Activated T-helper 9 cell treated with anti-CD3 and anti-CD28 coated beads, Interleukin-2, amount 50 U/mL, for 16 hours (primary cell): ENCODE measurements at places on chromosomes 11 and 22.
A peak's percentile ranks its signal among the peaks of the same experiment; 100 is the strongest.

DNA sequence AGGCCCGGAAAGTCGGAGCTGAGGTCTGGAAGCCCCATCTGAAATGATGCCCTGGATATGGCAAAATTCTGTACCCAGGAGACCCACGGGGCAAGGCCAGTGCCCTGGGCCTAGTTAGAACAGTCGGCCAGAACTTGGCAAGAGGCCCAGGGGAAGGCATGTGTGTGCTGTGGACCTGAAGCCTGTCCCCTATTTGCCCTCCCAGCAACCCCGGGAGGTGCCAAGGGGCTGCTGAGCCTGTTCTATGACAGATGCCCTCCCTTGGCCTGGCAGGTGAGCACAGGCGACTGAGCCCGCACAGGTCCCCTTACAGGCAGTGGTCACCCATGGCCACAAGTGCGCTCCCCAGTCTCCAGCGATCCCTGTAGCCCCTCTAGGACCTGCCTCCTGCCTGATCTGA is 51.7 kb downstream of the NAT10 start:
- DNase-seq: no peak

GRCh38 chr11:76119032-76119431 is 87.3 kb downstream of the WNT11 start:
- no peak for DNase-seq

DNA sequence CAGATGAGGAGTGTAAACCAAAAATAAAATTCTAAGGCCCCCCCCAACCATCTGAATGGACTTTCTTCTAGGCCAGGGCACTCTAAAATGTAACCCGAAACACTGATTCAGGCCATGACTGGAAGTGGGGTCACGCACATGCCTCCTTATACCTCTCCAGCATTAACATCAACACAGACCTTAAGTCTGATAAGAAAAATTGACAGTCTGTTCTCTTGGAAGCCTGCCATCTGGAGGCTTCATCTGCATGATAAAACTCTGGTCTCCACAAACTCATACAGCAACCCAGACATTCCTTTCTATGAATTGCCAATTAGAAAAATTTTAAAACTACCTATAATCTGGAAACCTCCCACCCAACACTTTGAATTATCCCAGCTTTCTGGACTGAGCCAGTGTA is 3.9 kb upstream of the SERGEF start:
- no peak for DNase-seq

GRCh38 chr11:81449588-81450156 is 1284.0 kb downstream of the FAM181B start:
- no peak for DNase-seq

- no peak for DNase-seq
These were observed 28.1 kb upstream of the MN1 start for GRCh38 chr22:27829620-27830019.

DNA sequence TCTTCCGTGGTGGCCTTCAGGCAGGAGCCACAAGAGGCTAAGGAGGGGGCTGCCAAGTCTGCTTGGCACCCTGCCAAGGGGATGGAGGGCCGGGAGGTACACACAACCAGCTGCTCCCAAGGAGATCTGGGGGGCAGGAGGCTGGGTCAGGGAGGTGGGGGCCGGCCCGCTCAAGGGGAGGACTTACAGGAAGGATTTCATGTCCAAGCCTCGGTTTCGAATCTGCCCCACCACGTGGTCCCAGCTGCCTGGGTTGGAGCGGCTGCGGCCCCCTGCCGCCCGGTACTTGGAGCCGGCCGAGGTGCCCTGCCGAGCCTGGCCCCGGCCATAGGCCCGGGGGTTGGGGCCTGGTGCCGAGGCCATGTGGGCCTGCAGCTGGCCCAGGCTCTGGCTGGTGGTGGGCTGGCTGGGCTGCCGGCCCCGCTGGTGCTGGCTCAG is 33.5 kb downstream of the LRRC10B start:
- DNase-seq: no peak

DNA sequence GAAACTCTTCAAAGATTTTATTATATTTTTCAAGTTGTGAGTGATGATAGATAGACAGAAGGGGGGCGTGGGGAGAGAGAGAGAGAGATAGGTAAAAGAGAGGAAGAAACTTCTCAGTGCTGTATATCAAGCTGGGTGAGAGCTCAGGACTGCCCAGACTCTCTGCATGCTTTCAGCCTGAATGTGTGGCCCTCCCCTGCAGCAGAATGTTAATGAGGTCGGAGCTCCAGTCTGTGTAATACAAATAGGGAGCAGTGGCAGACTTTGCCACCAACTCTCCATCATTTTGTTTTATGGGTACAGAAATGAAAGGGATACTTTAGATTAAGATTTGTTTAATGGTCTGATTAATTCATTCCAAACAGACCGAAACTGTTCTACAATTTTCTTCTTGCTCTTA is 752.8 kb downstream of the OPCML start:
- no peak for DNase-seq

DNA sequence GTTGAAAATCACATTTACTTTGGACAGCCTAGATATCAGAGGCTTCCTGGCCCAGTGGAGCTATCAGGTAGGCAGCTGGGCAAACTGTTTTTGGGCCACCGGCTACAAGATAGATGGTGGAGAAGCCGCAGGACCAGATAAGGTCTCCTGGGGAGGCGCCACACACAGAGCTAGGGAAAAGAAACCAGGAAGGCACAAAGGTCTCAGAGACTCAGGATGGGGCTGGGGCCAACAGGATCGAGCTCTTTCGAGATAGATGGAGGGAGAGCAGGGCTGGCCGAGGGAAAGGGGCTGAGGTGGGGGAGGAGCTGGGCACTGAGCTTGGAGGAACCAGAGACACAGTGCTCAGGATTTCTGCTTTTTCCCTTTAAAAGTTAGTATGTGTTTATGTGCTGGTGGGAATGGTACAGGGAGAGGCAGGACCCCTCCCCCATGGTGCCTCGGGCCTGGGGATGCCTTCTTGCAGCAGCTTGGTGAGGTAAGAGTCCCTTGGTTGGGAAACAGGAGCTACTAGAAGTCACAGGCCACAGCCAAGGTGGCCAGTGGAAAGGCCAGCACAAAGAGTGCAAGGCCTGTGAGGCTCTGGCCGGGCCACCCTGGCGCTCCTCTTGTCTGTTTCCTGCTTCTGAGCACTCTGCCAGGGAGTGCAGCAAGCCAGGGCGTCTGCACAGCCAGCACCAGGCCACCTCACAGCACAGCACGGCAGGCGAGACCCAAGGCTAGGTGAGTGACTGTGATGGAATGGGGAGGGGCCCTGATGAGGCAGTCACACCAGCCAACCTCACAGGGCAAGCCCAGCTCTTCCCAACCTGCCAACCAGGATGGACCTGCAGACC is 11.5 kb upstream of the NAP1L4 start:
- DNase-seq: no peak

GRCh38 chr22:31857247-31857646 is 87.1 kb upstream of the YWHAH start:
- DNase-seq: no peak

GRCh38 chr11:34916843-34917770 is 689 bp downstream of the PDHX start:
- DNase-seq: no peak

- DNase-seq: no peak
These were observed 1.2 kb upstream of the ARHGEF12 start for GRCh38 chr11:120334894-120335462.

DNA sequence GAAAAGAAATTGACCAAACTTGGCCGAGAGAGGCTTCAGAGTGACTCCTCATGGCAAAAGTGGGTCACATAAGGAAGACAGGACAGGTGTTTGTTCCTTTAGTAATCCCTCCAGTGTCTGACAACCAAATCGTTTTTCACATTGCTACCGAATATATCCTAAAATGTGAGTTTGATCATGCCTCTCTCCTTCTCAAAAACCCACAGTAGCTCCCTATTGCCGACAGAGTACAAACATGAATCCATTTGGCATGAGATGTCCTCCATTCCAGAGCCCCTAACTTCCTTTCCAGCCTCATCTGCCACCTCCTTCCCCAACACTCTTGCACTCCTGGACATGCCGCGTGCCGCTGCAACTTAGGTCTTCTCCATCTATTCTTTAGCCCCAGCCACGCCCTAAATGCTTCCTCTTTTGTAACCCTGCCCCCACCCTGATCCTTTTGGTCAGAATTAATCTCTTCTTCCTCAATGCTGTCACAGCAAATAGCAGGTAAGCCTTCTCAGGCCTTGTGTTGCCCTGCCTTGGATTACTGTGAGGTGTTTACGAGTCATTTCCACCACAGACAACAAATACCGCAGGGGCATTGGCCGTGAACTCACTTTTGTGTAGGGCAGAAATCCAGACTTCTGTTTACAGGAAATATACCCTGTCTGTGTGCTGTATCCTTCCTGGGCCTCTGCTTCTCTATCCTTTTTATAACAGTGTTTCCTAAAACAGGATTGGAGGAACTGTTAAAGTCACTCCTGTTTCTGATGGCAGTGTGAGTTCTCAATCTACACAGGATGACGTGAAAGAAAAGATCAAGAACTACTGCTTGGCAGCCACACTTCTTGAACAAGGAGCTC is 66.0 kb upstream of the FTH1 start:
- no peak for DNase-seq

DNA sequence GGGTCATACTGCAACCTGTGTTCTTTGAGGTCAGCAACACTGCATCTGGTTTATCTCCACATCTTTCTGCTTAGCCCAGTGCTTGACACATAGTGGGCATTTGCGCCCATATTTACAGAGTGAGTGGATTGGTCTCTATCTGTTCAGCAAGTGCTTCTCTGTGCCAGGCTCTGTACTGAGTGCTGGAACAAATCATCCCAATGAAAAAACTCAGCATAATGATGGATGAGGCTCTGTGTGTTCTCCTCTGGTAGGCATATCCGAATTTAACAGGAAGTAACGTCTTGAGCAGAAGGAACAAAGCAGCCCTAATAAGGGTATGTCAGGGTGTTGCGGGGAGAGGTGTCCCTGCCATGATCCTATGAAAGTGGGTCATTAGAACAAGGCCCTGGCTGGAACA is 46.0 kb downstream of the MCM5 start:
- no peak for DNase-seq

DNA sequence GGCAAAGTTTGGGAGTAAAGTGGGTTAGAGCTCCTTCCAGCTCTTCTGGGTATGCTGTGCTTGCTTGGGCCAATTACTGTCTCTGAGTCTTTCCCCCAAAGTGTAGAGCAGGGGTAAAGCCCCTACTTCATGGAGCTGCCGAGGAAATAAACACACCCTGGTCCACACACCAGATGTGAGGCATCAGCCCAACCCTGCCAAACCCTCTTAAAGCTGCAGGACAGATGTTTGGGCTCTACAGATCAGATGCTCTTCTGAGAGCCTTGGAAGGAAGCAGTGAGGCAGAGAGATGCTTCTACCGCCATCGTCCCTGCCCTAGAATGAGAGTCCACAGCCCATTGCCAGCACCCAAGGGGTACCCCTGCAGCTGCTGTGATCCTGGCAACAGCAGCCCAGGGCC is 64.7 kb downstream of the ELFN2 start:
- no peak for DNase-seq

DNA sequence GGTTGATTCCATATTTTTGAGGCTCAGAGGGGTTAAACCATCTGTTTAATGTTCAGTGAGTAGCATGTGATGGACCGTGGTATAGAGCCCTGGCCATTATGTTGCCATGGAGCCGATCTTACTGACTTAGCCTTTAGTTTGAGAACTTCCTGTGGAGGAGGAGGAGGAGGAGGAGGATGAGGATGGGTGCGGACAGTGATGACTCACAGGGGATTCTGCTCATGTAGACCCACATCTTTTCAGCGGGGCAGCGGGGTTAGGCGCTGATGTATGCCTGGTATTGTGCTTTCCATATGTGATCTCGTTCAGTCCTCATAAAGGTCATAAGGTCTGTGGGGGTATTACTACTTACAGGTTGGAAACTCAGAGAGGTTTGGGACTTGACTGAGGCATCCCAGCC is 13.9 kb downstream of the STX3 start:
- no peak for DNase-seq

- no peak for DNase-seq
These were observed 33.5 kb downstream of the ETS1 start for GRCh38 chr11:128553662-128554362.

DNA sequence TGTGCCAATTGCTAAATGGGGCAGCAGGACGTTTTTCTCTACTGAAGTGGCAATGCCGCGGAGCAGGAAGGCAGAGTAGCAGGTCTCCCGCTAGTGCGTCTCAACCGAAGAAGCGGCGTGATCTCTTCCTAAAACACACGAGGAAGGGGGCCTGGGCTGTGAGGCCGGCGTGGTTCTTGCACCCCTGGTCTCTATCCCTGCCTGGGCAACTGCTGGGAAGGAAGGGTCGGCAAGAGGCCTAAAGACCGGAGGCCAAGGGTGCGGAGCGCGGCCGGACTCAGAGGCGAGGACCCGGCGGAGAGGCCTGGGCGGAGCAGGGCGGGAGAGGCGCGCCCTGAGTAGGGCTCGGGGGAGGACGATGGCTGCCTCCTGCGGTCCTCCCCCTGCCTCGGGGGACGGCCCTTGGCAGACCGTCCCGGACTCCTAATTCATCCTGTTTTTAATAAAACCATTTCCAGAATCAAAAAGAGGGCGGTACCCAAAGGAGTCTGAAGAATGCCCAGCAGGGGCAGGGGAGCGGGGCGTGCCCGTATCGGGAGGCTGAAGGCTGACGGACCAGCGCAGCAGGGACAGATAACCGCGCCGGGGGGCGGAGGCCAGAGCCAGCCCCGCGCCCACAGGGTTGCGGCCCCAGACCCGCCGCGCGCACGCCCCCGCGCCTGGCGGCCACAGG is 572 bp upstream of the APLP2 start:
- DNase-seq: peak; percentile 40

DNA sequence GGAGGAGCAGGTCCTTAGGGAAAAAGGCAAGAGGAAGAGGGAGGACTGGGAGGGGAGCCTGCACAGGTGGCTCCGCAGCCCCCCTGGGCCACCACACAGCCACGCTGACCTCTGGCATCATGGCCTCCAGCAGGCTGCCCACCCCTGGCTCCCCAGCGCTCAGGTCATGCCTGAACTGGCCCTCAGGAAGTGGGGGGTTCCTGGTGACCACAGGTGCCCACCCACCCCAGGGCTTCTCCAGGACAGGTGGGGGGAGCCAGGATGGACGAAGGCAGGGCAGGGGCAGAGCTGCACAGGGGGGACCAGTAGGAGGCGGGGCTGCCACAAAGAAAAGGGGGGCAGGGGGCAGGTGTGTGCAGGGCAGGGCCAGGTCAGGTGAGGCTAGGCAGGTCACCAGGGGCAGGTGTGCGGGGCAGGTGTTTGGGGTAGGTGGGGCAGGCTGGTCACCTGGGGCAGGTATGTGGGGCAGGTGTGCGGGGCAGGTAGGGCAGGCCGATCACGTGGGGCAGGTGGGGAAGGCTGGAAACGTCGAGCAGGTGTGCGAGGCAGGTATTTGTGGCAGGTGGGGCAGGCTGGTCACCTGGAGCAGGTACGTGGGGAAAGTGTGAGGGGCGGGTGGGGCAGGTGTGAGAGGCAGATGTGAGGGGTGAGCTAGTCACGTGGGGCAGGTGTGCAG is 997 bp downstream of the DEAF1 start:
- DNase-seq: no peak

GRCh38 chr22:30755759-30756124 is 61.1 kb downstream of the OSBP2 start:
- DNase-seq: no peak
